Endothelial cell of coronary artery (primary cell): ENCODE measurements at places on chromosomes 4 and X. TPM values are rescaled to one million over a fixed set of nuclear protein-coding genes. Genes with fewer than 3 reads are reported as not detected.

NPY2R gene
- total RNA-seq = not detected in 2 replicates

CTSO gene
- 3.6 and 5.7 TPM in 2 replicates for total RNA-seq

EMCN gene
- total RNA-seq = 22.8 and 40.8 TPM in 2 replicates

RIBC1 gene
- 0.09 and 0.36 TPM in 2 replicates for total RNA-seq

SPACA5 gene
- not detected in 2 replicates for total RNA-seq

ZNF630 gene
- total RNA-seq = 0.54 and 1.5 TPM in 2 replicates

GLRA2 gene
- not detected in 2 replicates for total RNA-seq

EGFL6 gene
- total RNA-seq = not detected in 2 replicates

RBPJ gene
- 33.0 and 33.8 TPM in 2 replicates for total RNA-seq

ADRA2C gene
- 0.18 and 0.38 TPM in 2 replicates for total RNA-seq

TRIM61 gene
- total RNA-seq = 0.19 TPM in 1 of 2 replicates, not detected in the other

HSFX4 gene
- total RNA-seq = not detected in 2 replicates

SPON2 gene
- total RNA-seq = 0.09 and 1.6 TPM in 2 replicates

SMIM31 gene
- total RNA-seq = not detected in 2 replicates

OPHN1 gene
- 6.7 and 8.9 TPM in 2 replicates for total RNA-seq

RAI2 gene
- total RNA-seq = 0.09 TPM in 1 of 2 replicates, not detected in the other

CDKL5 gene
- 2.3 and 5.4 TPM in 2 replicates for total RNA-seq

HS3ST1 gene
- total RNA-seq = 0.56 and 1.8 TPM in 2 replicates

ATP1B4 gene
- total RNA-seq = not detected in 2 replicates

SSX3 gene
- not detected in 2 replicates for total RNA-seq

DIPK2B gene
- total RNA-seq = 8.0 and 9.1 TPM in 2 replicates

ABLIM2 gene
- total RNA-seq = 0.27 and 0.85 TPM in 2 replicates

SPARCL1 gene
- 1.3 TPM in 1 of 2 replicates, not detected in the other for total RNA-seq

ZNF827 gene
- total RNA-seq = 3.4 and 6.4 TPM in 2 replicates

FGF2 gene
- total RNA-seq = 8.1 and 36.0 TPM in 2 replicates

L1CAM gene
- total RNA-seq = 0.09 and 0.28 TPM in 2 replicates

POU4F2 gene
- not detected in 2 replicates for total RNA-seq

AMTN gene
- total RNA-seq = 0.09 TPM in 1 of 2 replicates, not detected in the other

UGT2A1 gene
- 0.27 and 0.85 TPM in 2 replicates for total RNA-seq

RBM46 gene
- not detected in 2 replicates for total RNA-seq

ALPK1 gene
- total RNA-seq = 8.3 and 11.0 TPM in 2 replicates

C1GALT1C1 gene
- 42.3 and 47.4 TPM in 2 replicates for total RNA-seq

IGFBP7 gene
- total RNA-seq = 483 and 1,000 TPM in 2 replicates

CT83 gene
- not detected in 2 replicates for total RNA-seq

SLC16A2 gene
- 0.36 and 0.94 TPM in 2 replicates for total RNA-seq

MTMR1 gene
- 14.1 and 15.8 TPM in 2 replicates for total RNA-seq

DKK2 gene
- total RNA-seq = 0.09 and 1.7 TPM in 2 replicates

FMR1 gene
- 36.4 and 39.2 TPM in 2 replicates for total RNA-seq

GJB1 gene
- not detected in 2 replicates for total RNA-seq

PCDH10 gene
- total RNA-seq = 11.1 and 15.1 TPM in 2 replicates

NEUROG2 gene
- total RNA-seq = not detected in 2 replicates

FAM47C gene
- total RNA-seq = not detected in 2 replicates

SYN1 gene
- 0.09 TPM in 1 of 2 replicates, not detected in the other for total RNA-seq

LIMCH1 gene
- total RNA-seq = 17.9 and 32.1 TPM in 2 replicates

CCKAR gene
- total RNA-seq = not detected in 2 replicates

DCHS2 gene
- not detected in 2 replicates for total RNA-seq

XK gene
- total RNA-seq = under 0.01 TPM in 1 of 2 replicates, not detected in the other

ZMAT1 gene
- 1.3 and 2.2 TPM in 2 replicates for total RNA-seq

TGIF2LX gene
- total RNA-seq = not detected in 2 replicates

PWWP3B gene
- not detected in 2 replicates for total RNA-seq

CWH43 gene
- not detected in 2 replicates for total RNA-seq

HAND2 gene
- total RNA-seq = 1.7 TPM in 1 of 2 replicates, not detected in the other

FTHL17 gene
- not detected in 2 replicates for total RNA-seq

SLITRK2 gene
- total RNA-seq = not detected in 2 replicates

PROM1 gene
- total RNA-seq = under 0.01 and 0.18 TPM in 2 replicates

UGT8 gene
- total RNA-seq = not detected in 2 replicates
